EL (cell line): ENCODE measurements at places on chromosomes 13 and 19.
A peak's percentile ranks its signal among the peaks of the same experiment; 100 is the strongest.

- DNase-seq = no peak
Observed at GRCh38 chr13:97072297-97072696, 78.0 kb upstream of the OXGR1 start.

DNA sequence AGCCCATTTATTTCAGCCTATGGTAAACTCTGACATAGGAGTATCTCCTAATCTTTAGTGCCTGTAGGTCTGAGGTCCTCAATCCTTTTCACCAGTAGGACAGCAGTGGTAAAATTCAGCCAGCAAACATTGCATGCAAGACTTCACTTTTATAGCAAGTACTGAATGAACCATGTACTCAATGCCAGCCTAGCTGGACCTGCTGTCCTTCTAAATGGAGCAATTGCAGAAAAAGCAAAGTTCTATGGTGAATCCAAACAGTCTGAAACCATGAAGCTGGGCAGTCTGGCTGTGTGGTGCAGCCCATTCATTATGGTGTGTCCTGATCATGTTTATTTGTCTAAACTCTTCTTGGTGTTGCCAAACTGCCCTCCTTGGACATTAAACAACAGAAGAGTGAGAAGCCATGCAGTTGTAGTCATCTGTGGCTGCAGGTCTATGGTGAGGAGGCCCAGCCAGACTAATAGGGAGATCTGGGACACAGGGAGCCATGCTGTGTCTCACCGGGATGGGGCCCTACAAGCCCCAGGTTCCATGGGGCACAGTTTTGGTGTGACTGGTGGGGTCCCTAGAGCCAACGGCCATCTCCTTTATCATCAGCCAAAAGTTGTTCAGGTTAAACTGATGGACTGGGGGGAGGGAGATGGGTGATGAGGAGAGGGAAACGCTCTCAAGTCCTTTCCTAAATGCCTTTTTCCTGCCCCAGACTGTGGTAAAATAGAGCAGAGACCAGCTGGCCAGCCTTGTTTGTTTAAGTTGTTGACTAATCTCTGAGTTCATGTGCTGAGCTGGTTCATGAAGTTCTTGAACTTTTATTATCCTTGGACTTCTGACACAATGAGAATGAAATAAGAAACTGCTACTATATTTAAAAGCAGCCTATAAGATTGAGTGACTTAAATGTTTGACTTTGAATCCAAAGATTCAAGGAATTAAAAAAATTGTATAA lies 20.6 kb upstream of the TNFSF11 start:
- DNase-seq = peak; percentile 16

GRCh38 chr19:57047743-57048142 lies 72.0 kb upstream of the USP29 start:
- DNase-seq = no peak

DNA sequence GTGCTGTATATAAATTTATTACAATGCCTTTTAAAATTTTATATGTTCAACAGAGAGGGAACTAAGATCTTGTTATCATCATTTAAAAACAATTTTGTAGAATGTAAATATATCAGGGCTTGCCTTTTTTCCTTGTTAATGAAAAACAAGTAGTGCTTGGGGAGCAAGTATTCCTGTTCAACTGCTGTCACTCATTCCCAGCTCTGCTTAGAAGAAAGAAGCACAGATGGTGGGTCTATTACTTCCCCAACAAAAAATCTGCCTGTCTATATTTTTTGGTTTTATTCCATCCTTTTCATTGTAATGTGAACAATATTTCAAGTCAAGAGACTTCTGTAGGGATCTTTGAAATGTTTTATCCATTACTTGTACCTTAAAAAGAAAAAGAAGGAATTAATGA lies 503.9 kb downstream of the GPC5 start:
- no peak for DNase-seq

GRCh38 chr13:92303428-92303827 lies 905.0 kb downstream of the GPC5 start:
- no peak for DNase-seq

GRCh38 chr13:22076658-22077057 lies 405.8 kb downstream of the FGF9 start:
- DNase-seq = no peak

- DNase-seq = peak; percentile 74
Observed at GRCh38 chr19:55526216-55527196, 10.4 kb downstream of the SBK2 start.

DNA sequence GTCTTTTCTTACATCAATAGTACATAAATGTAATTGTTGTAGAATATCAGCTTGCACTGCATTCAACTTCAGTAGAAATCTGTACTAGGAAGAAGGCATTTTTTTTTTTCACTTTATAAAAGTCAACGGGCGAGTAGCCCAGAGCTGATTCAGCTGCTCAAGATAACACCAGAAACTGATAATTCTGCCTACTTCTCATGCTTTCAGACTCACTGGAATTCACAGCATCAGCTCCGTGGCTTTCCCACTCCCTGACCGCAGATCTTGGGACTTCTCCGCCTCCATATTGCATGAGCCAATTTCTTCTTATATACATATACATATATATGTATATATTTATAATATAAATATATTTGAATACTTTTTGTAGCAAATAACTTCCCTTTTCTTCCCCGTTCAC lies 263.1 kb upstream of the RXFP2 start:
- DNase-seq = peak; percentile 77

DNA sequence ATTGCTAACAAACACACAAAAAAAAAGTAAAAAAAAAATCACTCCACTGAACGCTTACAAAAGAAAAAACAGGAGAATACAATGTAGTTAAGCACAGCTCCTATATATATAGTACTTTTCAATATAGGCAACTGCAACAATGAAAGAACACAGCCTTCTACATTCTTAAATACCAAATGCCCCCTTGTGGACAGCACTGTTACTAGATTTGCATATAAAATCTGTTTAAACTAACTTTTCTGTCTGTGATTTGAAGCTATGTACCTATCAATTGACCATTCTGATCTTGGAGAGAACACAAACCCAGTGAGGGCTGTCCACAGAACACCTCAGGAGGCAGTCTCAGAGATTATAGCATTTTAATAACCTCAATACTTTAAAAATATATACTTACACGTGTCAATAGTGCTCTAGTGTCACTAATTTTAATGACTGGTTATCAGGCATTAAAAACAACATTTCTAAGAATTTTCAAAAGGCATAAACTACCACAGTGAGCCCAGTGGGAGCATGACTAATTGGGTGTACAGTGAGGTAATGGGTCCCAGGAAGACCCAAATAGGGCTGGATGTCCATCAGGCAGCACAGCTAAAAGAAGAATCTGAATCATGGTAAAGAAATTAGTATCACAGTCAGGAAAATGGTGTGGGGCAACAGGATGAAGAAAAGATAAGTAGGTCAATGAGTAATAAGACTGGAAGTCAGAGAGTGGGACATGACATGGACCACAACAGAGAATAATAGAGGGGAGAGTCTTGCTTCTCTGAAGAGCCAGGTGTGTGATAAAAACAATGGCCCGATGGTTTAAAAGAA lies 22.2 kb downstream of the CCDC169 start:
- peak; percentile 51 for DNase-seq

- DNase-seq = no peak
Observed at GRCh38 chr13:40517486-40518480, 148.7 kb downstream of the FOXO1 start.

DNA sequence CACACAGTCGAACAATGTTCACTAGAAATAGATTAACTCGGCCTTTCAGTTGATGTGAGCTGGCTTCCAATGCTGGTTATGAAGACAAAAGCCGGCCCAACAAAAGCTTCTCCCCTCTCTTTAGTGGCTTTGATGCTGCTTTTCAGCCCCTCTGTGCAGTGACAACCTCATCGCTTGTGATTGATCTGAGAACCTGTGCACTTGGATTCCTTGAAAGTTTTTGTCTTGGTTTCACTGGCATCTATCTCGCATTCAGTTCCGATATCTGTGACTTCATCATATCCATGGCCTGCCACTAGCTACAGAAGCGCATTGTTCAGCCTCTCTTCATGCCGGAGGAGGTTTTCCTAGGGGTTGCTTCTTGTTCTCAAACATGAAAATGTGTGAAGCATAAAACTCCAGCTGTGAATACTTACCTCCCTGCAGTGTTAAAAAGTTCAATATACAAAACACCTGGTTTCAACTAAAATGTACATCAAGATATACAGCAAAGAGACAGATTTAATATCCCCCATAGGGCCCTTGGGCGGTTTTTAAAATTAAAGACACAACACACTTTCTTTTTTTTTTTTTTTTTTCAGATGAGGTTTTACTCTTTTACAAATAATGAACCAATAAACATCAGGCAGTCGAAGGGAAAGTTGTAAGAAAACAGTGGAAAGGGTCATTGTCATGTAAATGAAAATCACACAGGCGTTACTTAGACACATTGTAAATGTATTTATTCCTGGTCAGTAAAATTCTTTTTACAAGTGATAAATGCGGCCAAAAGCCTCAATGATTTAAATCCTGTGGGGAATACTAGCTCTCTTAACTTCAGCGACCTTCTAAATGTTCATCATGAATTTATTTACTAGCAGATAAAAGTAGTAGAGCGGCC lies 1252.8 kb downstream of the EFNB2 start:
- no peak for DNase-seq

GRCh38 chr13:37406031-37406430 lies 192.5 kb downstream of the POSTN start:
- DNase-seq = no peak

GRCh38 chr19:31641591-31641990 lies 292.4 kb upstream of the TSHZ3 start:
- no peak for DNase-seq

- DNase-seq = no peak
Observed at GRCh38 chr13:112106478-112107141, 39.7 kb downstream of the SOX1 start.

GRCh38 chr13:109769275-109769674 lies 17.1 kb downstream of the IRS2 start:
- DNase-seq = no peak

GRCh38 chr13:110766671-110767430 lies 53.4 kb downstream of the ING1 start:
- no peak for DNase-seq

GRCh38 chr19:30666301-30666803 lies 294.2 kb downstream of the ZNF536 start:
- DNase-seq = peak; percentile 22

- DNase-seq = no peak
Observed at GRCh38 chr19:46744005-46744691, 1.7 kb upstream of the FKRP start.

- DNase-seq = no peak
Observed at GRCh38 chr19:28943651-28944050, 269.3 kb downstream of the UQCRFS1 start.

- DNase-seq = no peak
Observed at GRCh38 chr13:98475522-98475921, 101.4 kb downstream of the STK24 start.

DNA sequence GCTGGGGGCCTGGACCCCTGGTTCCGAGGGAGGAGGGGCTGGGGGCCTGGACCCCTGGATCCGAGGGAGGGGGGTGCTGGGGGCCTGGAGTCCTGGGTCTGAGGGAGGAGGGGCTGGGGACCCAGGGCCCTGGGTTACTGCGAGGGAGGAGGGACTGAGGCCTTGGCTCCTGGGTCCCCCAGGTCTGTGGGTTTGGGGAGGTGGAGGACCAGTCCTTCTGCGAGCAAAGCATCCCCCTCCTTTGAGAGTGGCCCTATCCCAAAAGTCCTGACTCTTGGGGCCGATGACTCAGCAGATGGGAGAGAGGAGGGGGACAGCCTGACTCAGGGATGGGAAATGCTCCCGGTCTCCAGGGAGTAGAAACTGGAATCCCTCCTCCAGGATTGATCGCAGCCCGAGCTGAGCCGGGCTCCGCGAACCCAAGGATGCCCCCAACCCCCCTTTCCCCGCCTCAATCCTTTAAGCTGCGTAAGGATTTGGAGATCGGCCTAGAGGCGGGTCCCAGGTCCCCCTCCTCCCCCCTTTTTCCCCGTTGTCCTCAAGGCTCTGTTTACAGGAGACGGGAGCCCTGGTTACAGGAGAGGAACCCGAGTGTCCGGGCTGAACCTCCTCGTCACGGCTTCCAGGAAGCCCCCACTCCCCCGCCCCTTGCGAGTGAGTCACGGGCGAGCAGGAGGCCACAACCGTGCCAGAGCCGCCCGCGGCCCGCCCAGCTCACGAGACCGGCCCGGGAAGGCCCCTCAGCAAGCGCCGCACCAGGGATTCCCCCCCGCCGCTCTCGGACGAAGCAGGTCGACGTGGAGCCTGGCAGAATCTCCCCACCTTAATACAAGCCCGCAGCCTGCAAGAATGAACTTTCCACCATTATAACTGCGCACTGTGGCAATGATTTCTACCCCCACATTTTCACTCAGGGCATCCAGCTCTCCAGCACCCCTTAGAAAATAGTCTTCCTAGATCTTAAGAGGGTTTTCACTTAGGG lies 3.0 kb upstream of the ZFP36 start:
- DNase-seq = peak; percentile 99

GRCh38 chr13:113365583-113365970 lies 1.6 kb upstream of the GRTP1 start:
- DNase-seq = no peak

GRCh38 chr19:31832176-31832548 lies 482.9 kb upstream of the TSHZ3 start:
- DNase-seq = no peak

GRCh38 chr19:18500799-18501198 lies 21.1 kb downstream of the ELL start:
- DNase-seq = no peak

DNA sequence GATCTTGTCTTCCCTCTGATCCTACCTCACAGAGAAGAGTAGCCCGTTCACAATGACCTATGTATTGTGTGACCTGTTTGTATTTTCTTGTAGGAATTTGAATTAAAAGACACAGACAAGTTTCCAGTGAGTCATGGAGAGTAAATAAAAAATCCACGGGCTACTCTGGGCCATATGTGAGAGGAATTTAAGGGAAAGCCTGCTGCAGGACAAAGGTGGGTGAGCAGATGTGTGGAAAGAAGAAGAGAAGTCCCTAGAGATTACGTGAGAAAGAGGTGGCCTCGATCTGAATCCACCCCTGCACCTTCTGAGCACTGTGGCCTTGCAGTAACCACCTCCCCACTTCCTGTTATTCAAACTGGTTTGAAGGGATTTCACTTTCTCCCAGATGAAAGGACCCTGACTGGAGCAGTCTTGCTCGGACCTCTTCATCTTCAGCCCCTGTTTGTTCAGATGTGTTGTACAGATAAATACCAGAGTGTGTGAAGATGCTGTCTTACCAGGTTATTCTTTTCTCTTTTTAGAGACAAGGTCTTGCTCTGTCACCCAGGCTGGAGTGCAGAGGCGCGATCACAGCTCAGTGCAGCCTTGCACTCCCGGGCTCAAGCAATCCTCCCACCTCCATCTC lies 205.4 kb downstream of the PDS5B start:
- DNase-seq = peak; percentile 20

GRCh38 chr19:51187395-51188226 lies 37.3 kb upstream of the CD33 start:
- DNase-seq = no peak

- no peak for DNase-seq
Observed at GRCh38 chr19:56084835-56085536, 36.1 kb downstream of the ZNF787 start.

- DNase-seq = peak; percentile 3
Observed at GRCh38 chr19:19866611-19867248, 1.0 kb downstream of the ZNF253 start.

- DNase-seq = no peak
Observed at GRCh38 chr19:16397791-16398529, 73.3 kb downstream of the KLF2 start.

- peak; percentile 42 for DNase-seq
Observed at GRCh38 chr19:10112895-10113591, 1.6 kb downstream of the P2RY11 start.

- DNase-seq = no peak
Observed at GRCh38 chr13:44104197-44104490, 224.4 kb downstream of the LACC1 start.

GRCh38 chr19:1650650-1651567 lies 1.5 kb downstream of the TCF3 start:
- DNase-seq = peak; percentile 26
